ENCODE measurements at places on chromosomes 3 and 15.
A peak's percentile ranks its signal among the peaks of the same experiment; 100 is the strongest.

GRCh38 chr3:136789976-136790375 lies 28.9 kb upstream of the SLC35G2 start:
- DNase-seq: no peak

- no peak for DNase-seq
Measured at GRCh38 chr3:138945709-138946662, 951 bp downstream of the FOXL2 start.

GRCh38 chr3:50340448-50341329 lies at the start of gene RASSF1:
TSS of gene RASSF1 (minus strand) at chr3:50340836. CDS start at chr3:50340805, 31 bp downstream.
- no peak for DNase-seq

DNA sequence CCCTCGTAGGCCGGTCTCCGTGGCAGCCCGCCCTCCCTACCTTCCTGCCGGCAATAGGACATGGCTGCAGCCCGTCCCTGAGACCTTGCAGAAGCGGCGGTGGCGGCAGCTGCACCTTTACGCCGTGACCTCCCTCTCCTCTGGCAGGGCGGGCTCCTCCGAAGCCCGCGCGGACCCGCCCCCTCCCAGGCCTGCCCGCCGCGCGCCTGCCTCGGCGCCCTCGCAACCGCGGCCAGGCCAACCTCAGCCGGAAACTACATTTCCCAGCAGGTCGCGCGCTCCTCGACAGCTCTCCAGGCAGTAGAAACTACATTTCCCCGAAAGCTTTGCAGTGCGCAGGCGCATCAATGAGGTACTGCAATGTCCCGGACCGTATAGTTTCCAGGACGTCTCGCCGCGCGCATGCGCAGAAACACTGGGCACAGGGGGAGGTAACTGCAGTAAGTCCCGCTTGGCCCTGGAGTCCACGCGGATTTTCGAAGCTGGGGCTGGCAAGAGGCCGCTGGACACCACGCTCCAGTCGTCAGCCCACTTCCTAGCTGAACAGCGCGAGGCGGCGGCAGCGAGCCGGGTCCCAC lies at the start of the genes CHCHD4 and TMEM43:
Gene CHCHD4, minus strand, starts transcription at position 256 of the 578 bp plus-strand sequence. Its CDS starts 194 bp downstream, at position 62.
Gene TMEM43, plus strand, starts transcription at position 438 of the 578 bp plus-strand sequence. CDS start 142 bp downstream, outside the sequence.
- DNase-seq: peak; percentile 97

DNA sequence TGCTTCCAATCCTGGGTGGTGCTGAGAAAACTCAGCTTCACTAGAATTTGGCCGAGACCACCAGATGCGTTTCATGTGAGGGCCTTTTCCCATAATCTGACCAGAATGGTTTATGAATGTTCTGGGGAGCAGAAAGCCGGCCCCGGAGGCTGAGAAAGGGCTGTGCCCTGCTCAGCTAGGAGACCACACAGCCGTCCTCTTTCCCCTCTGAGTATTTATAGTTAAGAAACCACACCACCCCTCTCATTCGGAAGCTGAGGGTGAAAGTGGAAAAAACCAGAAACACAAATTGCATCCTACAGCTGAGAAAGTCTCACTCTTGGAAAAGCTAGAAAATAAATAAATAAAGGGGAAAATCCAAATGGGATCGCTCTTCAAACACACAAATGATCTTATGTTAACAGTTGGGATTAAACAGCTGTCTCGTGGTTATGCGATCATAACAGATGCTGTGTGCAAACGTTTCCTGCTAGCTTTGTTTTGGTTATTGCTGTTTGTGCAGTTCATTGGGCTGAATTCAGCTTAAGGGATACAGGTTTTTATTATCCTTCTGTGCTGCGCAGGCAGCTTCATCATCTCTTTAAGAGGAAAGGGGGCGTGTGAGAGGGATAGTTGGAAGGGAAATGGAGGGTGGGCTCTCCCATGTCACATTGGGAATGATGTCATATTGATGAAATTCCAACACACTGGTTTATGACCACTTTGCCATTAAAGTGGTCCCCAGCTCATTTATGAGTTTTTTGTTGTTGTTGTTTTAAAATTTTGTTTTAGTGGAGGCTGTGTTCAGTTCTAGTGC lies 1026.2 kb upstream of the NR2F2 start:
- no peak for DNase-seq

- no peak for DNase-seq
Measured at GRCh38 chr3:64927689-64928088, 239.9 kb upstream of the ADAMTS9 start.

GRCh38 chr15:99969261-99969920 lies 236.2 kb upstream of the LYSMD4 start:
- DNase-seq: no peak

- DNase-seq: no peak
Measured at GRCh38 chr15:32873284-32874114, 155.7 kb downstream of the GREM1 start.

- no peak for DNase-seq
Measured at GRCh38 chr15:81776976-81777375, 268.8 kb downstream of the MEX3B start.
